ENCODE measurements at places on chromosomes 1 and 21.

DNA sequence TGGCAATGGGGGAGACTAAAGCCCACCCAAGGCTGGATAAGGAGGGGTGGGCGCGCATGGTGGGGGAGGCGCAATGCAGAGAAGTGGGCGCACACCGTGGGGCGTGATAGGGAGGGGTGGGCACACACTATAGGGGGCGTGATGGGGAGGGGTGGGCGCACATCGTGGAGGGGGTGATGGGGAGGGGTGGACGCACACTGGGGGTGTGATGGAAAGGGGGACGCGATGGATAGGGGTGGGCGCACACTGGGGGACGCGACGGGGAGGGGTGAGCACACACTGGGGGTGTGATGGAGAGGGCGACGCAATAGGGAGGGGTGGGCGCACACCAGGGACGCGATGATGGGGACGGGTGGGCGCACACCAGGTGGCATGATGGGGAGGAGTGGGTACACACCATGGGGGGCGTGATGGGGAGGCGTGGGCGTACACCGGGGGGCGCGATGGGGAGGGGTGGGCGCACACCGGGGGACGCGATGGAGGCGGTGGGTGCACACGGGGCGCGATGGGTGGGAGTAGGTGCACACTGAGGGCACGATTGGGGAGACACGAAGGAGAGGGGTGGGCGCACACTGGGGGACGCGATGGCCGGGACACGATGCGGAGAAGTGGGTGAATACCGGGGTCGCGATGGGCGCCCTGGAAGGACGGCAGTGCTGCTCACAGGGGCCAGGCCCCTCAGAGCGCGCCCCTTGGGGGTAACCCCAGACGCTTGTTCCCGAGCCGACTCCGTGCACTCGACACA, 929 bp downstream of the SUMO3 start:
- no peak for DNase-seq

DNA sequence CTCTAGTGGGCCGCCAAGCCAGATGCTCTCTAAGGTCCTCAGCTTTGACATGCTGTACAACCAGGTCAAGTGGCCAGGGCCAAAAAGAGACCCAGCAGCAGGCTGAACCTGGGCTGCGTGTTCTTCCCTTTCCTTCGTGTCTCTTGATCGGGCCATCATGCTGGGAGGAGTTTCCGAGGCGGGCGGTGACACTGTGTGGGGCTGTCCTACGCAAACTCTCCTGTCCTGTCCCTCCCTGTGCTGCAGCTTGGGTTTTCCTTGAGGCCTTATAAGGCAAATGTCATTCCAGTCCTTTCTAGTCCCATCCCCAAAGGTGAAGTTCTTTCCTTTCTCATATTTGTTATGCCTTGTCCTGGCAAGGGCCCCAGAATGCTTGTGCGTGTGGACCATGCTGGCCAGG, 56.7 kb downstream of the ARHGEF10L start:
- DNase-seq = no peak

DNA sequence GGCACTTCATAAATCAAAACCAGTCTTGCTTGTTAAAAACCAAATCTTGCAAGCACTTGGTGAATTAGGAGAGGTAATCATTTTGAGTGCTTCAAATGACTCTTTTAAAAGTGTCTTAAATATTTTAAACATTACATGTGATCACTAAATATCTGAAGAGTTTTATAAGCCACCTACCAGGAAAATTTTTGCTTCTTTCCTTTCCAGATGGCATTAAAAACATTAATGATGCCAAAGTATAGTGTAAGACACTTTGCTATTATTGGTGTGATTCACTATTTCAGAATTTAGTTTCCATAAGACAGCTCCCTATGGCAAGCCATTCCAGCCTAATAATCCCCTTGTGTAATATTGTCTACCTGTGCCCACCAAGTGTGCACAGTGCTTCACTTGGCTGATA, 548.8 kb upstream of the ADAMTS5 start:
- no peak for DNase-seq

GRCh38 chr1:229286099-229286766, 15.3 kb downstream of the RAB4A start:
- no peak for DNase-seq

DNA sequence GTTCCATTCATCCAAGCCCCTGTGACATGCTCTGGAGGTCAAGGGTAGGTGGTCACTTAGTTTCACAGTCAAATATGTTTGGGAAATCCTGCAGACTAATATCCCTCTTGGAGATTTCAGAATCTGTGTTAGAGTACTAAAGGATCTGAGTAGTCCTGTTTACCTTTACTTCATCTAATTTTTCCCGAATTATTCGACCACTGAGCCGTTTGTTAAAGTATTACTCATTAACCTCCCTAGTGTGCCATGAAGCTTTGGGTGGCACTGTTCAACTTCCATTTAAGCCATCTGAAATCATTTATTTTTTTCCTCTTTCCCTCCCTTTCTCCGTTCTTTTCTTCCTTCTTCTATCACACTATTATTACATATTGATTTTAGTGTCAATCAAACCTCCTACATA, 109.9 kb downstream of the NGF start:
- DNase-seq = no peak

Data from cortex of kidney (tissue), 1 donor.